NCI-H1694 (cell line): ENCODE measurements at places on chromosomes 11 and 22.

DNA sequence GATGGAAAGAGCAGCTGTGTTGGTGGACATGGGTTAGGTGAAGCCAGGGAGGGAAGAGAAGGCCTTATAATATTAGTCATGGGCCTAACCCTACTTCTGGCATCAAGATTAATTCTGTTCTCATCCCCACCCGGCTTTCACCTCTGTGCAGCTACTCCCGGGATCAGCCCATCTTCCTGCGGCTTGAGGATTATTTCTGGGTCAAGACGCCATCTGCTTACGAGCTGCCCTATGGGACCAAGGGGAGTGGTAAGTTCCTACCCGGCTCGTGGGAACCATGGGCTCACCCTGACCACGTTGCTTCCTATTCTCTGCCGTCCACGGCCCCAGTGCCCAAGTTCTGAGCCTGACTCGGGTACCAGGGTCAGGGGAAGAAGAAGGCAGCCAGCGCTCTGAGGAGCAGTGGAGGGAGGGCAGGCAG lies 51.6 kb downstream of the ST3GAL4 start:
- no peak for DNase-seq

DNA sequence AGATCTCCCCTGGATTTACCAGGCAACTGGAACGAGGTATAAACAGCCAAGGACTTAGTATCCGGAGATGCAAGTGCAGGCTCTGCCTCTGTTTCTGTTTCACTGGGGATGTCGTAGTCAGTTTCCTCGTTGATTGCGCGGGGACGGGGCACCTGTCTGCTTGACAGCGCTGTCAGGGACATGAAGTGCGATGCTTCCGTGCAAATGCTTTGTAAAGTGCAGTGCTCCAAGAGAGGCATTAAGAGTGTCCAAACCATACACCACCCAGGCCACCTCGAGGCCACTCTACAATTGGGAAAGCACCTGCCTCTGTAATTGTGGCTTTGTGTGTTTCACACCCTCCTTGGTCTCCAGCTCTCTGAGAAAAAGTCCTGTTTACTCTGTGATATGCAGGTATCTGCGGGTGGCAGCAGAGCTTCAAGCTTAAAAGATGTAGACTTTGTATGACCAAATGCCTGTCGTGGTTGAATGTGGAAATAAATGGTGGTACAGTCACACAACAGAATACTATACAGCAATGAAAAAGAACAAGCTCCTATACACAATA lies 18.6 kb upstream of the CD5 start:
- no peak for DNase-seq

- no peak for DNase-seq
Observed at GRCh38 chr11:91222830-91223229, 1000.0 kb upstream of the CHORDC1 start.

DNA sequence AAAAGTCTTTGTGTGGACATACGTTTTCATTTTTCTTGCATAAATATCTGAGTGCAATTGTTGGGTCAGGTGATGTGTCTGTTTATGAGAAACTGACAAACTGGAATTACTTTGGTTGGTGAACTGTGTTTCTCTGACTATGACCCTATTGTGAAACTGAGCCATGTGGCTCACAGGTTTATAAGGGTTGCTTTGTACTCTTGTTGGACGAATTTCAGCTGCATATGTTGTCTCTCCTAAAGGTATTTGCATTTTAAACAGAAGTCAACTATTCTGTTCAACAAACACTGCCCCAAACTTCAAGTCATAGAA lies 34.4 kb upstream of the RASD2 start:
- no peak for DNase-seq

GRCh38 chr11:35662061-35662648 lies 420 bp upstream of the TRIM44 start:
- DNase-seq: no peak

GRCh38 chr11:128345316-128345715 lies 242.0 kb downstream of the ETS1 start:
- DNase-seq: no peak

DNA sequence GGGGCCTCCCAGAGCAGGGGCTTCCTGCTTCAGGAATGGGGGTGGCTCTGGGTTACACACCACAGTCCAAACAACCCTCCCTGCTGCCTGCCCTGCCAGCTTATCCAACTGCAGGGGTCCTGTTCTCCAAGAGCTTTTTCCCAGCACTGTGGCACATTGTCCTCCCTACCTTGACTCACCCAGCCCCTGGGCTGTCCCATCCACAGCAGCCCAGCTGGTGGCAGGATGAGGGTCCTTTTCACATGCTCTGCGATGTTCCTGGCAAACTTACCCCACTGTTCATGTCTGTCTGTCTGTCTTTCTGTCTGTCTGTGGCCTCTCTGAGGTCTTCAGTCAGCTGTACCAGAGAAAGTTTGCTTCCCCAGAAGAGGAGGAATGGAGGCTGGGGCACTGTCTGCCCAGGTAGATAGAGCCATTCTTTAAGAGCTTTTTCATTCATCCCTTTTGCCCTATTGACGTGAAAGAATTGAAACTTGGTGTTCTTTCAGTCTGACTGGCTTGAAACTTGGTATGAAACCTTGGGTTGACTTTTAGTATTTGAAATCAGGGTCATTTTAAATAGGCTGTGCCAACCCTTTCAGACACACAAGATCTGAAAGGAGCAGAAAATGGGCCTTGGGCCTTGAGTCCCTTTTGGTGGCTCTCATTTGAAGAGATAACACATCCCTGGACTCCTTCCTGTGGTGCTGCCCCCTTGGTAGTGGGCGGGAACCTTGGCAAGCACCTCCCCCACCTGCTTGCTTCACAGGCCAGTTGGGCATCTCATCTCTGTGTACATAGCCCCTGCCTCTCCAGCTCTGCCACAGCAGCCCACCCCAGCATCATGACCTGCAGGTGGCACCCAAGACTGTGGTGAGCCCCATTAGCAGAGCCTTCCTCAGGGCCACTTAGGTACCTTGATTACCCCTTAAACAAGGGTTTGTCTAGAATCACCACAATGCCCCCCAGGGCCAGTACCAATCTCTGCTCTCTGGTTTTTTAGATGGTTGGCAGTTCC lies 74.6 kb upstream of the SUSD2 start:
- no peak for DNase-seq

DNA sequence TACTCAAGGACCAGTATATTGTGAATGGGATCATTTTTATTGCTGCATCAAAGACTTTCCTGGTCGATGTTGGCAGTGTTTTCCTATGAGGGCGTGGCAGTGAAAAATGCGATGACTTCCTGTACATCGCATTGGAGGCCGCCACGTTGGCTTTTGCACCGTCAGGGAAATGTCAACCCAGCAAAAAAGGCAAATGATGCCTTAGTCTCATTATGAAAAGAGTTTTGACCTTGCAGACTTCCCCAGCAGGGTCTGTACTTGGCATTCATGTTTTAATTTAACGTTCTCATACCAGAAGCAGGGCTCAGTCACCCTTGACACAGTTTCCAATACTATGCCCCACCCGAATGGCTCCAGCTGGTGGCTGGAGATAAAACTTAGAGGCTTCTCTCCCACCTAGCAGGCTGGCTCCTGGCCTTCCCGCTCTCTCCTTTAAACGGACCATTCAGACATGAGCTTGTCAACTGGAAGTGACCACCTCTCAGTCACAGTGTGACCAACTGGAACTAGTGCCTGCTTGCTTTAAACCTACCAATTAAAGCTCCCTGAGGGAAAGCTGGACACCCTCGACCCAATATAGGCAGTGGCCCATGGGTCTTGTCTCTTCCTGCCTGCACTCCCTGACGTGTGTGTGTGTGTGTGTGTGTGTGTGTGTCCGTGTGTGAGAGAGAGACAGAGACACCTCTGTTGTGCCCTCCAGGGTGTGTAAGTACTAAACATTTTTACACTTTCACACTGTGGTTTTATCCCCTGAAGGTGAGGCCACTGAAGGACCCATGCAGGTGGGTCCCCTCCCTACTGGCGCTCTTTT lies 8.7 kb upstream of the GDPD5 start:
- DNase-seq: no peak
